ENCODE measurements at places on chromosomes 12 and 14. TPM values are rescaled to one million over a fixed set of nuclear protein-coding genes. Genes with fewer than 3 reads are reported as not detected.

- peaks cover 2% of the 10 kb centered on the region for H3K27me3 ChIP-seq
- H3K36me3 ChIP-seq, result no peaks in the 10 kb centered on the region
- H3K4me1 ChIP-seq, result no peaks in the 10 kb centered on the region
- no peak overlapping the region for H3K27ac ChIP-seq
These were observed 25.7 kb upstream of the CKAP4 start for GRCh38 chr12:106273491-106273890.

DPF3 gene
- total RNA-seq, result 8.1 TPM

CD163L1 gene
- 7.5 TPM for total RNA-seq

DNA sequence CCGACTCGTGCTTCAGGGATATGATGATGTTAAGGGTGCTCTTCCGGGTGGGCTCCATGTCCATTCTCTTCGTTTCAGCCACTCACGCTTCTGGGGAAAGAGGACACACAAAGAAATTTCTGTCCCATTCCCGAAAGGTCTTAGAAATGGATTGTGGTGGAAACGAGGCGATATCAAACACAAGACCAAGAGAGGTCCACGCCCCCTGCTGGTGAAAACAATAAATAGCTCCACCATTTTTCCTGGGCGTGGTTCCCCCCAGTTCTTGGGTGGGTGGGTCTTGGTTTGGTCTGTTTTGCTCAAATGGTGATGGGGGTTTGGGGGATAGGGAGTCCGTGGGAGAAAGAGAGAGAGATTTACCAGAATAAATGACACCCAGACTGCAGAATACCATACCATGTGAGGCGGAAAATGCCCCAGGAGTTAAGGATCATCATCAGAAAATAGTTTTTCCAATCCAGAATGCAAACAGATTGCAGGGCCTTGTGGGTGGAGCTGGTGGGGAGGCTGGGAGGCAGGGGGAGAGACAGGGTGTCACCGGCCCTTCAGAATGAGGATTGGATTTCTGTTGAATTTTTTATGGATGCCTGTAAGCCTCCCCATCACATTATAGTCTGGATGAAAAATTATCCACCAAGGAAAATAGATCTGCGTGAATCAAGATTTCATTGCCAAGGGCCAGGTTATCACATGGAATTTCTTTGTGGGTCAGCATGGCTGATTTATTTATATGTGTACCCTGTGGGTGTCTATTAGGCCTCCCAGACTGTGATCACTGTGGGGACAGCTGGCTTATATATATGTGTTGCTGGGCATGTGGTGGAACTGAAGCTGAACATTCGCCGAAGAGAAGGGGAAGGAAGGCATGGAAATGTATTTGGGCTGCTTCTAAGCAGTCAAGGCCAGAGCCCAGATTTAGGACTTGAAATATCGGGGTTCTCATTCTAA, 55.8 kb downstream of the SRRM4 start:
- no peak for DNase-seq
- H3K27me3 ChIP-seq, result no peaks in the 10 kb centered on the region
- no peaks in the 10 kb centered on the region for H3K36me3 ChIP-seq

DNA sequence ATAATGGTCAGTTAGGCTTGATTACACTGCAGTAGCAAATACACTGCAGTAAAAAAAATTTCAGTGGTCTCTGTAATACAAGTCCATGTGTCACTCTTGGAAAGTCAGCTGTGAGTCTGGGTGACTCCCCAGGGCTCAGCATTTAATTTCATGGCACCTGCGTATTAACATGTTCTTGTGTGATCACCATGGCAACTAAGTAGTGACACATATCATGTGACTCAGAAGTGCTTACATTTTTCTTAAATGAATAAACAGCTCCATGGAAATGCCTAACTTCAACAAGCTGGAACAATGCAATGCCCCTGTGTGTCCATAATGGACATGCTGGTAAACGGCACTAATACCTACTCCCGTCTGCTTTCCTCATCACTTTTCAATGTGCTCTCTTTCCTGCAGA, 88.5 kb upstream of the ANO4 start:
- no peaks in the 10 kb centered on the region for H3K4me1 ChIP-seq
- no peak overlapping the region for H3K27ac ChIP-seq
- no peaks in the 10 kb centered on the region for H3K27me3 ChIP-seq
- DNase-seq, result no peak
- H3K36me3 ChIP-seq, result no peaks in the 10 kb centered on the region

GRCh38 chr12:109741970-109742703, 28.5 kb downstream of the FAM222A start:
- no peak overlapping the region for H3K4me3 ChIP-seq
- no peaks in the 10 kb centered on the region for H3K36me3 ChIP-seq
- H3K27me3 ChIP-seq, result no peaks in the 10 kb centered on the region

DNA sequence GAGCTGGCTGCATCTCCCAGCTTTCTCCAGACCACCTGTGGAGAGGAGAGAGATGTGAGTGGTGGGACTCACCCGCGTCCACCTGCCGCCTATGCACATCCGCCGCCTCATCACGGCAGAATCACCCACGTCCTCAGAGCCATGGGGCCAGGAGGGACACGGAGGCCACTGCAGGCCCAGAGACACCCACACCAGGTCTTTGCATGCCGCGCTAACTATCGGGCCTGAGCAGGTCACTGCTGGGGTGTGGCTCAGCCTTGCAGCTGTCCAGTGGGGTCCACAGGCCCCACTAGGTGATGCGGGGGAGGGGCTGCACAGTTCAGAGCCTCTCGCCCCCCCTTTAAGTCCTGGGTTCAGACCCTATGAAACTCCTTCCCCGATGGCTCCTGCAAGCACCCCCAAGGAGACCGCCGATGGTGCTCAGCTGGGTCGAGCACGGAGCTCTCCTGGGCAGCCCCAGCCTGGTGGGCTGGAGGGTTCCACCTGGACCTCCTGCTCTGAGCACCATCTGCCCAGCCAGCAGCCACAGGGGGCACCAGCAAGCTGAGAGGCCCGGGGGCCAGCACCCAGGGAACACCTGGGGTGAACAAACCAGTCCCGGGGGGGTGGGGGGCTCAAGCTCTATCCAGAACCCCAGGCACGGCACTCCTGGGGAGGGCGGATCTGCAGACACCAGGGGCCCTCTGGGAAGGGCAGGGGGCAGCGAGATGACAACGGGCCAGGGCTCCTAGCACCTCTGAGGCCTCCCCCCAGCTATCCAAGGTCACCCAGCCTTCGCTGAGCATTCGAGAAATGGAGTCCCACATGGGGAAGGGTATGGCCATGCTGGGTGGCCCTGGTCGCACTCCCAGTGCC, 34.3 kb downstream of the CCNK start:
- no peak overlapping the region for H3K4me3 ChIP-seq
- no peaks in the 10 kb centered on the region for H3K4me1 ChIP-seq
- H3K36me3 ChIP-seq, result no peaks in the 10 kb centered on the region
- H3K27ac ChIP-seq, result no peak overlapping the region
- no peak for DNase-seq
- no peaks in the 10 kb centered on the region for H3K27me3 ChIP-seq

SIX6 gene
- total RNA-seq, result not detected

DNA sequence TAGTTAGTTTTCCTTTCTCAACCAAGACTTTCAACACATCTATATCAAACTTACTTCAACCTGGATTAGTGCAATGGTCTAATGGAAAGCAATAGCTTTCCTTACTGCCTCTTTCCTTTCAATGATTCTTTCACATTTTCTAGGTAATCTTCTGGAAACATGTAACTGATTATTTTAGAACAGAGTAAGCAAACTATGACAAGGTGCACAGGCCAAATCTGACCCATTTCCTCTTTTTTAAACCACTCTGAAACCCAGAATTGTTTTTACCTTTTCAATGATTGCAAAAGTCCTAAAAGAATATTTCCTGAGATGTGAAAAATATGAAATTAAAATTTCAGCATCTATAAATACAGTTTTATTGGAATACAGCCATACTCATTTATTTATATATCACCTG, 81.6 kb upstream of the TMTC2 start:
- no peak overlapping the region for H3K4me3 ChIP-seq
- DNase-seq, result no peak
- no peaks in the 10 kb centered on the region for H3K27me3 ChIP-seq
- H3K27ac ChIP-seq, result no peak overlapping the region

DNA sequence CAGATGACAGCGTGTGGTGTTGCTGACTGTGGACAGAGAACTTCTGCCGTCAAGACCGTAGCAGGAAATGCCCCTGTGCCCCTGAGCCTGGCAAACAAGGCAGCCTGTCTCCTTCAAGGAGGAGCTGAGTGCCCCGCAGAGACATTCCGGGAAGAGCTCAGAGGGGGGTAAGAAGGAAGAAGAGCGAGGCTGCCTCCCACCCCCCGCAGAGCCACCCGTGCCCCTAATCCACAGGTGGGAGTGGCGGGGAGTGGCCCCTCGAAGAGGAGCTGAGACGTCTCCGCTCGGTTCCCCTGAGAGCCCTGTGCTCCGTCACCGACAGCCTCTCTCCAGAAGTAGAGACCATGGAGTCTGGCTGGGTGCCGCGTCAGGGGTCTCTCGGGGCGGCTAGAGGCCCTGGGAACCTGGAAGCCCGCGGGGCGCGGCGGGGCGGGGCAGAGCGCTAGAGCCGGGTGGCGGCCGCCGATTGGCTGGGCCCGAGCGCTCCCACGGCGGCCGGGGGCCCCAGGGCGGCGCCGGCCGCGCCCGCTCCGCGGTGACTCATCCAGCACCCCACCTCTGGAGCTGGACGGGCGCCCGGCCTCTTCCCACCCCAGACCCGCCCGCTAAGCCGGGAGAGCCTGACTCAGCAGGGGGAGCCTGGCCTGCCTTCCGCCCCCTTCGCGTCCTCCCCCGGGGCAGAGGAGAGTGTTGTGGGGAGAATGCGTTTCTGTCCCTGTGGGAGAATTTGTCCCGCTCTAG, 25.2 kb upstream of the KRT78 start:
- peaks cover 12% of the 10 kb centered on the region for H3K4me1 ChIP-seq
- H3K4me3 ChIP-seq, result peak overlapping the region; percentile 20
- H3K36me3 ChIP-seq, result no peaks in the 10 kb centered on the region
- H3K27ac ChIP-seq, result peak overlapping the region; percentile 87

DNA sequence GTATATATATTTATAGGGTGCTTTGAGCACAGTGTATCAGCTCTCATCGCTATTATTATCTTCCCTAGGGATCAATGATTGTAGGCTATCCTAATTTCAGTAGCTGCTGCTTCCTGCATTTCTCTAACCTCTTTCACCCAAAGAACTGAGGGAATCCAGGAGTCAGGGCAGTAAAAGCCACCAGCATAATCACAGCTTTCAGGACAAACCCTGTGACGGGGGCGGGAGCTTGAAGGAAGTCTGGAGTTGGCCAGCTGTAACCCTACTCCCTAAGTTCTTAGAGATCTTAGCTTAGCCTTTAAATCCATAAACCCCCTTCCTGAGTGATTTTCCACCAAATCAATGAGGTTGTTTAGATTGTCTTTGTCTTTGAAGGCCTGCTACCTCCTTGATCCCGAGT, 33.7 kb downstream of the FLVCR2 start:
- H3K36me3 ChIP-seq, result no peaks in the 10 kb centered on the region
- peaks cover 22% of the 10 kb centered on the region for H3K27me3 ChIP-seq
- no peak overlapping the region for H3K27ac ChIP-seq
- H3K4me3 ChIP-seq, result no peak overlapping the region
- no peak for DNase-seq
- H3K4me1 ChIP-seq, result no peaks in the 10 kb centered on the region

DNA sequence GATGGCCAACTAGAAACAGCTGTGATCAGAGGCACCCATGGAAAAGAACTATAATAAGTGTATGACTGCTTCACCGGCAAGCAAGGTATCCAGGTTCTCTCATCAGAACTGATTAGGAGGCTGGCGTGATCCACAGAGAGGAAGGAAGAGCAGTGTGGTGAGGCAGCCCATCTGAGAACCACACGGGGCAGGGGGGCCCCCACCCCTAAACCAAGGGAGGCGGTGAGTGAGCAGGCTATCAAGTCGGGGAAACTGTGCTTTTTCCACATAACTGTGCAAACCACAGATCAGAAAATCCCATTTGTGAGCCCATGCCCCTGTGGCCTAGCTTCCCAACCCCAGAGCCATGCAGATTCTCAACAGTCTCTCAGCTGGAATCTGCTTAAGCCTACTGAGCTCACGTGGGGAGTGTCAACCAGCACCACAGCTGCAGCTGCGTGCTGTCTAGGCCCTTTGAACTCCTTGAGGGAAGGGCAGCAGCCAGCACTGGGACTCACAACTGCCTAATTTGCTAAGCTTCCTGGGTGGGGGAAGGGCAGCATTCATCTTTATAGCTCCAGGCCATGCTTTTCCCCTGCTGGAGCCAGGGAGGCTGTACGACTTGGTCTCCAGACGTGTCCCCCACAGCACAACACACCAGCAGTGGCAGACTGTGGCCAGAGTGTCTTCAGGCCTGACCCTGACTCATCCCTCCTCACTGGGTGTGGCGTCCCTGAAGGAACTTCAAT, 444.4 kb upstream of the ATP2B1 start:
- H3K27ac ChIP-seq, result no peak overlapping the region
- H3K4me1 ChIP-seq, result no peaks in the 10 kb centered on the region
- H3K27me3 ChIP-seq, result no peaks in the 10 kb centered on the region

- no peak for DNase-seq
- no peaks in the 10 kb centered on the region for H3K4me1 ChIP-seq
These were observed 391.3 kb downstream of the FLRT2 start for GRCh38 chr14:85921241-85921640.

IL31 gene
- not detected for total RNA-seq

- no peak for DNase-seq
- no peak overlapping the region for H3K27ac ChIP-seq
- no peaks in the 10 kb centered on the region for H3K36me3 ChIP-seq
- H3K4me3 ChIP-seq, result no peak overlapping the region
- H3K27me3 ChIP-seq, result no peaks in the 10 kb centered on the region
- peaks cover 22% of the 10 kb centered on the region for H3K4me1 ChIP-seq
These were observed 50.2 kb upstream of the FLRT2 start for GRCh38 chr14:85479771-85480170.

GRCh38 chr12:109557200-109557599, 16.1 kb downstream of the MMAB start:
- DNase-seq, result no peak
- H3K4me3 ChIP-seq, result no peak overlapping the region
- H3K36me3 ChIP-seq, result no peaks in the 10 kb centered on the region
- no peak overlapping the region for H3K27ac ChIP-seq

DNA sequence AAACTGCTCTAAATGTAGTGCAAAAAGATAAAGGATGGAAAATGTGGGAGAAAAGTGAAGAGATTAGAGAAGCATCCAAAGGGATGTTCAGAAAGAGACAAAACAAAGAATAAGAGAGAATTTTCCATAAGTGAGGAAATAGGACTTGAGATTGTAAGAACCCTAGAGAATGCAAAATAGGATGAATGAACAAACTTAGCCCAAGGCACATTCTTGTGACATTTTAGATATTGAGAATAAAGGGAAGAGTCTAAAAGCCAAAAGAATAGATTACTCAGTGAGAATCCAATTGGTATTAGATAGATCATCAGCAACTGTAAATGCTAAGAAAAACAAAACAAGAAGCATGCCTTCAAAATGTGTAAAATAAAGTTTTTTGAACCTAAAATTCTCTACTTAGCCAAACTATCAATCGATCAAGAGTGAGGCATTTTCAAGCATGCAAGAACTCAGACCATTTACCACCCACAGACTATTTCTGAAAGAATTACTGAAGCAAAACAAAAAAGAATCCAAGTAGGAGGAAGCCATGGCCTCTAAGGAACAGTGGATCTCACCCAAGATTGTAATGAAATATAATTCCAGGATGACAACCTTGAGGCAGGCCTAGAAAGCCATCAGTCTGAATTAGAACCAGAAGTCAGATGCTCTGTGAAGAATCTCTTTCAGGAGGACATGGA, 33.5 kb downstream of the DYRK2 start:
- H3K4me3 ChIP-seq, result no peak overlapping the region
- no peaks in the 10 kb centered on the region for H3K4me1 ChIP-seq
- peaks cover 1% of the 10 kb centered on the region for H3K27me3 ChIP-seq
- H3K27ac ChIP-seq, result no peak overlapping the region
- no peaks in the 10 kb centered on the region for H3K36me3 ChIP-seq
- DNase-seq, result no peak

GRCh38 chr14:86515195-86515594, 985.3 kb downstream of the FLRT2 start:
- no peak overlapping the region for H3K27ac ChIP-seq
- no peaks in the 10 kb centered on the region for H3K36me3 ChIP-seq
- H3K4me3 ChIP-seq, result no peak overlapping the region

Measured in endothelial cell of umbilical vein (primary cell).